ENCODE measurements at places on chromosomes 2 and 18.

- DNase-seq = no peak
Observed at GRCh38 chr2:38590053-38590452, 12.7 kb downstream of the HNRNPLL start.

DNA sequence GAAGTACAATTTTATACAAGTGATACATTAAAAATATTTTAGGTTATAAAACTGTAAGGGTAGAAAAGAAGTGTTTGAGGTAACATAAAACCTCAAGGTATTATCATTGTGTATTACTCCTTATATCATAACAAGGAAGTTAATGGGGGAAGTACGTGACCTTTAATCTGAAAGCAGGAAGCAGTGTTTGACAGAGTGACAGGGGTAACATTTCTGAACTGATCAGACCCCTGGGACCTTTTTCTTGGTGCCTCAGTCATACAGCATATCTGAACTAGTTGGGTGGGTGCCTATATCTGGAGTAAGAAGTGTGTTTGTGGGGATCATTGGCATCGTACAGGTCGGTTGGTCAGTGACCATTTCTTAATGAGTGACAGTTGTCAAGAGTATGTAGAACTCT is 43.0 kb downstream of the MALT1 start:
- no peak for DNase-seq

DNA sequence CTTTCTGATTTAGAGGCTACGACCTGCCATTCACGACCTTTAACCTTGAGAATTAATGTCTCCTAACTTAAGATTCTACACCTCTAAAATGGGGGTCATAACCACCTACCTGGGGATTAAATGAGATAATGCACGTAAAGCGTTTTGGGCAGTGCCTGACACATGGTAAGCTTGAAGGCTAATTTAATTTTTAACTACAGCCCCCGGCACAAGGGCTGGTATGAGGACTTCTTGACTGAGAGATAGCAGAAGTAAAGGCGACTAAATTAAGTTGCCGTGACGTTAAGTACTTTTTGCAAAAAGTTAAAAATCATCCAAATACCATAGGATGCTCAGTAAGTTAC is 549 bp downstream of the MRPL35 start:
- no peak for DNase-seq

DNA sequence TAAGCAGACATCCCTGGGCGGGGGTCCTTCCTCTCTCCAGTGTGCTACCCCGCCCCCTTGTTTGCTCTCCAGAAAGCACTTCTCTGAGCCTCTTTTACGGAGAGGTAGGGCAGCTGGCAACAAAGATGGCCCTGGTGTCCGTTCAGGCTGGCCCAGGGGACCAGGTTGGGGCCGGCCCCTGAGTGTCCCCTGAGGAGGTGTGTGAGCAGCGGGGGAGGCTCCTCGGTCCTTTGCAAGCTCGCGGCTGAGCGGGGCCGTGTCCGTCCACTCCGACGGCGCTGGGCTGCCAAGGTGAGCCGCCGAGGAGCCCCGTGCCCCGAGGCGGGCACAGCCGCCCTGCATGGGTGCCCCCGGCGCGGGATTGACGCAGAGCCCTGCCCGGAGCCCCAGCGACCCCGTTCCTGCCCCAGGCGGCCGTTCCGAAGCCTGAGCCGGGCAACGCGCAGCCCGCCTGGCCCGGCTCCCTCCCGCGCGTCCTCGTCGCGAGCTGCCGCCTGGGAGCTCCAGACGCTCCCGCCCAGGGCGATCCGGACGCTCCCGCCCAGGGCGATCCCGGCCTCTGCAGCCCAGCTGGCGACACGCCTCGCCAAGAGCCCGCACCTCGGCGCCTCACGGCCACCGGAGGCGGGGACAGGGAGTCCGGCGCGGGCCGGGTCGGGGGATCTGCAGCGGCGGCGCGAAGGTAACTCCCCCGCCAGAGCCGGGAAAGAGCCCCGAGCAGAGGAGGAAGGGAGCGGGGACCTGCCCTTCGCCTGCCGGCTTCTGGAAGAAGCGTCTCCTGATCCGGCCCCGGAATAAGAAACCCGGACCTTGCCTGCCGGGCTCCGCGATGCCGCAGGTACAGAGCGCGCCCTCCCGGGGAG is at the start of gene PROKR1:
Gene PROKR1 (plus strand): TSS at position 569 of the 863 bp plus-strand sequence. CDS start 2,243 bp downstream, outside the sequence.
- DNase-seq = no peak

GRCh38 chr2:136024616-136025015 is 39.2 kb upstream of the DARS1 start:
- no peak for DNase-seq
